Stimulated activated CD4-positive, alpha-beta T cell treated with anti-CD3 and anti-CD28 coated beads, TNF-alpha, amount 100 ng/mL, for 4 hours (primary cell): ENCODE measurements at places on chromosomes 11 and 22.
A peak's percentile ranks its signal among the peaks of the same experiment; 100 is the strongest.

GRCh38 chr22:29710922-29711593 lies 8.7 kb upstream of the CABP7 start:
- no peak for DNase-seq

- no peak for DNase-seq
These were observed 3.8 kb downstream of the SERPING1 start for GRCh38 chr11:57601297-57601696.

- DNase-seq = no peak
These were observed 1466.9 kb downstream of the LRRC4C start for GRCh38 chr11:39992551-39992950.

DNA sequence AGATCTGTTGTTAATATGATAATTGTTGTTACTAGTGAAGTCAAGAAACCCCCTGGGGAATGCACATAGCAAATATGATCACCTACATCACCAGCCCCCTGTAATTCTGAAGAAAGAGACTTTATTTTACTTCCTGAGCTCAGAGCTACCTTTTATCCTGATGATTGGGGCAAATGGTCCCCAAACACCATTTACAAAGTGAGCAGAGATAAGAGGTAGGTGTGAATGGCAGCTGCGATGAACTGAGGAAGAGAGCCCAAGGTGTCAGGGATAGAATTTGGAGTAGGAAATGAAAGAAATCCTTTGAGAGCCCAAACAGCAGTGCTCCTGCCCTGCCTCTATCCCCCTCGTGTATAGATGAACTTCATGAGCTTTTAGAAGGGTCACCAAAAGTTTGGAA lies 69.1 kb downstream of the TENM4 start:
- no peak for DNase-seq

- no peak for DNase-seq
These were observed 1402.6 kb downstream of the BRD1 start for GRCh38 chr22:48425091-48425506.

DNA sequence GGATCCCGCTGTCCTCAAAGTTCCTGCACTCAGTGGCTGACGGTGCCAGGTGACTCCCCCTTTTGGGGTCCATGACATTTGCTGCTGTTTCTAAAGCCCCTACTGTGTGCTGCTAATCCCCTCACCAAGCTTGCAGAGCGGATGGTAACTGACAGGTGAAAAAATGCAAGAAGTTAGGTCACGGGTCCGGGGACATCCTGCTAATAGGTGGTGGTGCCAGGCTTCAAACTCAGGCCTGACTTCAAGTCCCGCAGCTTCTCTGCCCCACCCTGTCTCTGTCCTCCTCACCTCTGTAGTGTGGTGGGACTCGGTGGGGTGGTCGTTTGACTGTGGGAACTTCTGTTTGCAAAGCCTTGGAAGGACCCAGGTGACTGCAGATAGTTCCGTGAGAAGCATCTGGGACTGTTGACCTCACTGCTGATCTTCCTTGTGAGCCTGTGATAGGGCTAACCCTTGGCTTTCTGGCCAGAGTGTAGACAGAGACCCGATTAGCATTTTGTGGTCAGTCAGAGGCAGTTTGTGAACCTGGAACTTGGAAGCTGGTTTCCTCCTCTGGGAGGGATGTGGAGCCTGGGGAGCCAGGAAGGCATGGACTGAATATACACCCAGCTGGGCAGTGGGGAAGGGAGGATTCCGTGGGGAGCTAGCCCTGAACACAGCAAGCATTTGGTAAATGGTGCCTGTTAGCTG lies 115.4 kb upstream of the OR4B1 start:
- DNase-seq = no peak

- no peak for DNase-seq
These were observed 32.0 kb upstream of the TH start for GRCh38 chr11:2203440-2204259.

DNA sequence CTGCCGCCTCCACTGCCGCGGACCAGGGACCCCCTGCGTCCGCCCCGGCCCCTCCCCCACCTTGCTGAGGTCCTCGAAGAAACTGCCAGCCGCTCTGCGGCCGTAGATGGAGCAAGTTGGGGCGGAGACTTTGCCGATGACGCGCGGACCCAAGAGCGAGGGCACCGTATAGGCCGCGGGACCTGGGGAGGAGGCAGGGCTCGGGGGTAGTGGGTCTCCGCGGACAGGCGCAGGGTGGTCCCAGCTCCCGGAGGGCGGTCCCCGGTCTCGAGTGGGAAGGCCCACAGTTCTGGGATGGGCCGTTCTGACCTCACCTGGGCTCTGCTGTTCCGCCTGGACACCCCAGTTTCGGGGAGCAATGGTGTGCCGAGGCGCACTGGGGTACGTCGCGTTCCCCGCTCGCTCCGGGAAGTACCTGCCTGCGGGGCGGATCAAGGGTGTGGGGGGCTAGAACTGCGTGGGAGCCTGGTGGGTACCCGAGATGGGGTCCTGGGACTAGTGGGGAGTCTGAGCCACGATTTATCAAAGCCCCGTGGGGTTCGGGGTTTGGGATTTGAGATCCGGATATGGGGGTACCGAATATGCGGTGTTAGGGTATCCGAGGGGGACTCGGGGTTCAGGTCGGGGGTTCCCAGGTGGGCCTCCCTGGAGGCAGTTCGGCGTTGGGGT lies 1.2 kb upstream of the TYMP start:
- peak; percentile 78 for DNase-seq

- DNase-seq = no peak
These were observed 153.6 kb downstream of the SNX19 start for GRCh38 chr11:130762638-130763037.

DNA sequence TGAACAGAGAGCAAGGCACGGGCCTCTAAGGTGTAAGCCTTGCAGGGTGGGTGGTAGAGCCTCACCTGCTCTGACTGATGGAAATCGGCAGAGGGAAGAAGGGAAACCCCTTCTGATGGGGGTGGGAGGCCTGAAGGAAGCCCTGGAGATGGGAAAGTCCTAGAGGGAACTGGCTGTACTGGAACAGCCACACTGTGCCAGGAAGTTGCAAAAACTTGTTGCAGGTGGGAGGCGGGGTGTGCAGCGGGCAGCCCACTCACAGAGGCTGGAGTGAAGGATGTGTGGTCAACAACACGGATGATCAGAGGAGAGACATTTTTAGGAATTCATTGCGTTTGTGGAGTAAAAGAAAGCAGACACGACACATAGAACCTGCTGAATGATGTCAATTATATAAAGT lies 91.3 kb downstream of the ZC3H12C start:
- DNase-seq = no peak

GRCh38 chr11:77568916-77569675 lies 20.7 kb upstream of the AQP11 start:
- no peak for DNase-seq

- DNase-seq = no peak
These were observed 42.9 kb upstream of the PRR5 start for GRCh38 chr22:44659140-44659539.

- no peak for DNase-seq
These were observed 78.6 kb upstream of the CLMP start for GRCh38 chr11:123273616-123274015.

DNA sequence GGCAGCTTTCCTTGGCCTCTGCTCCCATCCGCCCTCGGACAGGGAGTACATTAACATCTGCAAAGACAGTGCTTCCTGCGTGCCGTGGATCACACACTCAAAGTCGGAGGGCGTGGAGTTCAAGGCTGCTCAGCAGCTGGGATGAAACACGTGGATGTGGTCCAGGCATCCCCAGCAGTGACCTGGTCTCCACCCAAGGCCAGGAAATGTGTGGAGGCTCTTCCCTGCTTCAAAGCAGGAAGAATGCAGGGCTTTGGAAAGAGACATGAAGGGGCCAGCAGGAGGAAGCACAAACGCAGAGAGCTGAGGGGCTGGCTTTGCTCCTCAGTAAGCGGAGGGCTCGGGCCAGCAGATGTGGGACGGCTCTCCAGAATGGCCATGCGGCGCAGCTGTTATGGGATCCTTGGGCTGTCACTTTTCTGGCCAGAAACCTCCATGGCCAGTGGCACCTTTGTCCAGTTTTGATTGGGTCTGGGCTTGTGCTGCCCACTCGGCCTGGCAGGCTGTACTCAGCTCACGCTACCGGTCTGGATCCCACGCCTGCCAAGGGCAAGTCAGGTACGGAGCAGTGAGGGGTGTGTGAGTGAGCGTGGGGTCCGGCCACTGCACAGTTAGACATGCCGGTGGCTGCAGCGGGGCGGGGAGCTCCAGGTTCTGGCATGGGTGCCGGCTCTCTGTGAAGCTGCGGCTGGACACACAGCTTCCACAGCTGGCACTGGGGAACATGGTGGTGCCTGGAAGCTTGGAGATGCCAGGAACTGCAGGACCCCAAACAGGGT lies 438.0 kb downstream of the TBC1D22A start:
- DNase-seq = no peak

DNA sequence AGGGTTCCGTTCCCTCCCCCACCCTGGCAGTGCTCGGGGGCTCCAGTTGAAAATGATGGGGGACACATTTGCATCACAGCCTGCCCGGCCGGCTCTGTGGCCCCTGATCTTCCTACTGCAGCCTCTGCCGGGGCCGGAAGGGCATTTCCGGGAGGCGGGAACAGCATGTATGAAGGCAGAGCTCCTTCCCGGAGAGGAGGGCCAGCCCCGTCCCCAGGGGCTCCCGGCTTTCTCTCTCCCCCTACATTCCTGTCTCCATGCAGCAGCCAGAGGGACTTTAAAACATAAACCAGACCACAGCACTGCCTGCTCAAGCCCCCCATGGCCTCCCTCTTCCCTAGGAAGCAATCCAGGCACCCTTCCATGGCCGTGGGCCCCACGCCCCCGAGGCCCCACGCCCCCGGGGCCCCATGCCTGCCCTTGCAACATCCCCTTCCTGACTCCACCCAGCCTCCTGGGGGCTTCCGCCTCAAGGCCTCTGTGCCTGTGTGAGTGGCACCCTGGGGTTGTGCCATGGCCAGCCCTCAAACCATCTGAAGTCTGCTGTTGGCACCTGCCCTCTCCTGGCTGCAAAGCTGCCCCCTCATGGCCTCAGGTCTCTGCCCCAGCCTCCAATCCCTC lies 73.1 kb downstream of the CDKN1C start:
- DNase-seq = no peak

DNA sequence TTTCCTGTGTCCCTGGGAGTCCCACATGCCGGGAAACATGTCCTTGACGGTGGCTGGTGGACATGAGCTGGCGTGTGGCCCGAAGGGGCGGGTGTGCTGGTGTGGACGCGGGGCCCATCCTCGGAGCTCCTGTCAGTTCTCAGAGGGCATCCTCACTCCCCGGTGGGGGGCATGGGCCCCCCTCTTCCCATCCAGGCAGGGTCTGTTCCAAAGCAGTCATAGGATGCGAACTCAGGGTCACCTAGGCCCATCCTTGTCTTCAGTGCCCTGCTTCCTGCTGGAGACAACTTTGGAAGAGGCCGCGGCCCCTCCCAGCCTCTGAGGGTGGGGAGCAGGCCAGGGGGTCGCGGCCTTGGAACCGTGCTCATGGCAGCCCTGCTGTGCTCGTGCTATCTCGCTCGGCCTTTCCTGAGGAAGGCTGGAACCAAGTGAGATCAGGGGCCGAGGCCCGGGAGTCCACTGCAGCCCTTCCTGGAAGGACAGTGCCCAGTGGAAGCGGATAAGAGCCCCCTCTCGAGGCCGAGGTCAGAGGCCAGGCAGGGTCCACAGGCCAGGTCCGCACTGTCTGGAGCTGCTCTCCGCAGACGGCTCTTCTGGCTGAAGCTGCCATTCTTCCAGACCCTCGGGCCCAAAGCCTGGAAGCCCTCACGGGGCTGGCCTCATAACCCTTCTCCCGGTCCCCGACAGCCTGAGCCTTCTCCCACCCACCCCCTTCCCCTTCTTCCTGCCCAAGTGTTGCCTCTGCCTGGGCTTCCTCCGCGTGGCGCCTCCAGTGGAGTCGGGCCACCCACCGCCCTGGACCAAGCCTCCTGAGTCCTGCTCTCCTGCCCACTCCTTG lies 8.7 kb downstream of the GRK2 start:
- no peak for DNase-seq

DNA sequence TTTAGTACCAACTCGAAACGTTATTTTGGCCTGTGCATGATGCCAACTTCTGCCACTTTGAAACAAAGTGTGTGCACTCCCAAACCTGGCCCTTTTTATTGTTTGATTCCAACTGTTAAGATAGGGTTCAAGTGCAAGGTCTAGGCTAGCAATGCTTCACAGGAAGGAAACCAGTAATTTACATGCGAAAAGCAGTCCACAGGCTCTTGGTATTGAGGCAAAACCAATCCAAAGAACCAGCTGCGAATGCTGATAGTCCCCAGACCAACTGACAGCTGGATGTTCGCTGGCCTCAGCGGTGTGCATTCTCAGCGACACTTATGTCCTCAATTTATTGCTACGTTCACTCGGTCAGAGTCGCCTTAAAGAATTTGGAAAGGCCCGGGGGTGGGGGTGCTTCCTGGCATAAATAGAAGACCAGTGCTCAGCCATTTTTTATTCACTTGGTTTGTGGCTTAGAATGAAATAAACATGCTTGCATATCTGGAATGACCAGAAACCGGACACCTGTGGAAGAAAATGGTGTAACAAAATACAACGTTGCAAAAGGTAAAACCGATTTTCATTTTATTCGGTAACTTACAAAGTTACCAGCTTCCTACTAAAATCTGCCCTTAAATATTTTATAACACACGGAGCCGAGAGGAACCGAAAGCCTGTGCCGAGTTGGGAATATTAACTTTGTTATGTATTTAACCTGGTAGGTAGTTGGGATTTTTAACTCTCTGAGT lies 1.6 kb downstream of the CPT1A start:
- DNase-seq = no peak

- no peak for DNase-seq
These were observed 14.1 kb downstream of the TMPRSS13 start for GRCh38 chr11:117914991-117915618.

- no peak for DNase-seq
These were observed 72.6 kb upstream of the PARVG start for GRCh38 chr22:44108076-44108475.

DNA sequence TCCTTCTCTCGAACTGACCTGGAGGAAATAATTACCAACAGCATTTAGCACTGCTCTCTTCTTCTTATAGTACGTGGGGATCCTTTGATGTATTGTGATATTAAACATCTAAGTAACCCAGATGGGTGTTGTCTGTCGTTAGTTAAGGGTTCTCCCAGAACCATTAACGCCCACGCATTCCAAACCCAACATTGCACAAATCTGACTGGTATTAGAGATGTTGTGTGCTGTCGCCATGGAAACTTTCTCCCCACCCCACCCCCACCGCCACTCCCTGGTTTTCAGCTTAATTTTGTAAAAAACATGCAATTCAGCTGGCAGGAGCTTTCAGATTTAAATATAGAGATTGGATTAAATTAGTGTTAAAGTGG lies 1495.2 kb downstream of the TBC1D22A start:
- no peak for DNase-seq

GRCh38 chr11:111303461-111303860 lies 5.1 kb downstream of the POU2AF3 start:
- no peak for DNase-seq

GRCh38 chr11:104665641-104666040 lies 232.6 kb downstream of the CASP12 start:
- DNase-seq = no peak

DNA sequence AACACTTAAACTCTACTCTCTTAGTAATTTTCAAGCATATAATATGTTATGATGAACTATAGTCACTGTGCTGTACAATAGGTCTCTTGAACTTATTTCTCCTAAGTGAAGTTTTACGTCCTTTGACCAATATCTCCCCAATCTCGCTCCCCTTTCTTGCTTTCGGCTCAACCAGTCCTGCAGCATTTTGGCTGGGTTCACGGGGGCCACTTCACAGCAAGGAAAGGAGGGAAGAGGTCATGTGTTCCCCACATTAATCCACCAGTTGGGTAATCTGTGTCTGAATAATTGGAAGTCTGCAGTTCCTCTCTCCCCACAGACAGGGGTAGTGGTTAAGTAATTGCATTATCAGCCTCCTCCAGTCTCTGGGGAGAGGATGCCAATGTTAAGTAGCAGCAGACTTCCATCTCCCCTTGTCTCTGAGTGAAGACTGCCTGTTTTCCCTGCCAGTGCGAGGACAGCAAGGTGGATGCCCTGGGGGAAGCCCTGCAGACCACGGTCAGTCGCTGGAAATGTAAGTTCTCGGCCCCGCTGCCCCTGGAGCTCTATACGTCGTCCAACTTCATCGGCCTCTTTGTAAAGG lies 59.2 kb upstream of the CRTAM start:
- DNase-seq = no peak
